ENCODE measurements at places on chromosomes 1 and 21.

DNA sequence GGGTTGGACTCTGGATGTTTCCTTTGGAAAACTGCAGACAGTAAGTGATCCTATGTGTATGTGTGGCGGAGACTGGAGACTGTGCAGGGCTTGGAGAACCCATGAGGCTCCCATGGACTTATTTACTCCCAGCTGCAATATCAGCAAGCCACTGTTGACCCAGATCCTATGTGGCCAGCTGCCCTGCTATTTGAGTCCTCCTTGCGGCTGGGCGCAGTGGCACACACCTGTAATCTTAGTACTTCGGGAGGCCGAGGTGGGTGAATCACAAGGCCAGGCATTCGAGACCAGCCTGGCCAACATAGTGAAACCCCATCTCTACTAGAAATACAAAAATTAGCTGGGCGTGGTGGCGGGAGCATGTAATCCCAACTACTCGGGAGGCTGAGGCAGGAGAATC is 83.5 kb downstream of the TLR5 start:
- no peak for DNase-seq

DNA sequence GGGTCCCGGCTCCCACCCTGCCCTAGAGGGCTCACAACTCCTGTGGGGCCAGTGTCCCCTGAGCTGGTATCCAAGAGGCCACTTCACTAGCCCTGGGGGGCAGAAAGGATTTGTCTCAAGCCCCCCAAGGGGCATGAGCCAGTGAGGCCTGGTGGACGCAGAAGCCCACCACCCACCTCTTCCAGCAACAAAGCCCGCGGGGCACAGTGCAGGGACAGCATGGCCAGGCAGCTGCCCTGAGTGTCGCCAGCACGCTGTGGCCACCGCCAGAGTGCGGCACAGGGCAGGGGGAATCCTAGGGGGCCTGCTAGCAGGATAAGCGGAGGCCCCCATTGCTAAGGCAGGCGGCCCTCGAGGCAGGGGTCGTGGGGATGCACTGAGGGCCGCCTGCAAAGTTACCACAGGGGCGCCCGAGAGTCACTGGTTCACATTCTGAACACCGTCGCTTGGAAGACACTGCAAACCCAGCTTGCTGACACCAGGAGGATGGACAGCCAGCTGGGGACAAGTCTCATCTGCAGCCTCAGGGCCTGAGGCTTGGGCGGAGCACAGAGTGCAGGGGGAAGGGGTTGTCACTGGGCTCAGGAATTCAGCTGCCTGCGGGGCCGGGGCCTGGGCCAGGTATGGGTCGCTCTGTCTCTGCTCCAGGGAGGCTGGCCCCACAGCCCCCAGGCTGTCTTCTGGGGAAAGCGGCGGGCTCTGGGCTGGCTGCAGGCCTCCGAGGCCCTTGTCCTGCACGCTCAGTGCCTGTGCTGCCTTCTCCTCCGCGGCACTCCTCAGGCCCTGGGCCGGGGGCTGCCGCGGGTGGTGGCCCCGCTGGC is 26.8 kb downstream of the SLC19A1 start:
- DNase-seq, result no peak

DNA sequence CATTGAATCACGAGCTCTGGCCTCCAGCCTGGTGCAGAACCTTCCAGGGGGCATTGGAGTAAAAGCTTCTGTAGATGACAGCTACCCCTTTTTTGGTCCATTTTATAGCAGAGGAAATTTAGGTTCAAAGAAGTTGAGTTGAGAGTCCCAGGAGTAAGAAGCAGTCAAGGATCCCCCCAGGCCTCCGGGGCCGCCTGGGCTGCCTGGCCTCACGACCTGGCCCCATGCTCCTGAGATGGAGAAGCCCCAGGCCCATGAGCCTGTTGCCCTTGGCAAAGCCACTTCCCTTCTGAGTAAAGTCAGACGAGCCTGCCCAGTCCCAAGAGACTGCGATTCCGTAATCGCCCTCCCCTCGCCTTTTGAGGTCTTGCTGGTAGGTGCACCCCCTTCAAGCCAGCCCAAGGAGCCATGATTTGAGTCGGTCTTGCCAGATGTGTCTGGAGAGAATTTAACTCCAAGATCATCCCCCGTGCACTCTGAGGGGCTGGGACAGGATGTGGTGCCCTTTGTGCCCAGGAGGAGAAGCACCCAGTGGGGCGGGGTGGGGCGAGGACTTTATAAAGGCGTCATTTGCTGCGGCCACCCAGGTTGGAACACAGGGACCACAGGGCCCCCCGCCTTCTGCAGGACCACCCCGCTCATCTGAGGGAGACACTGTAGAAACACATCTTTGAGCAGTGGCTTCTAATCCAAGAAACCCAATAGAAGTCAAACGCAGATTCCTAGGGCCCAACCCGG is 30.1 kb downstream of the PDE9A start:
- no peak for DNase-seq

- no peak for DNase-seq
These were observed 6.7 kb downstream of the WNT2B start for GRCh38 chr1:112515311-112516009.

DNA sequence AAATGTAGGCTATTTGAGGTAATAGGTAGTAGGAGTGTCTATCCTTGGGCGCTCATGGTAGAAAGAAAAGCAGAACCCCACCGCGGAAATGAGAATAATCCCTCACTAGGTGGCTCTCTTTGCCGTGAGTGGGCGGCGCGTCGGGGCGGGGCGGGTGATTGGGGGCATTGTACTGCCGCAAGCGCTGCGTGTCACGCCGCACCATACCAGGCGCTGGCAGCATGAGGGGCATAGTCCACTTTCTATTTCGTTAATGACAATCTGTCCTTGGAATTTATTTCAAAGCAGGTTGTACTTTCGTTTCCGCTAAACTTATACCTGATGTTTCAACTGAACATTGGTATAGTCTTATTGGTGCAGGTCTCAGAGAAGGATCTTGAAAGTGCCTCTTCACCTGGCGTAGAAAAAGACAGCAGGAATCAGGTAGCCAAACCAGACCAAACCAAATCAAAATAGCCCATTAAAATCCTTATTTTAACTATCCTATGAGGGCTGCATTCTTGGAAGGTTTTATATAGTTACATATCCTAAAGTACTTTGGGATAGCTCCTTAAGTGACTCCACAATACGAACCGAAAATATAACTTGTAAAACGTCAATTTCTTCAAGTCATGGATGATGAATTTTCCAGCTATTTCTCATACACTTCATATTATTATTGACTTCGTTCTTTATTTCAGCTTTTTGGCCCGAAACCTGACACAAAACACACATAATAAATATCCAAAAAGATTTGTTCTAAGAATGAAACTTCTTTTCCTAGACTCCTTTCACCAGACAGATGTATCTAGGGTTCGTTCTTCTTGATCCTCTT is 1.9 kb upstream of the SMG7 start:
- DNase-seq, result peak; percentile 87

Data from activated gamma-delta T cell (primary cell).